ENCODE measurements at places on chromosomes 7 and 10.

- DNase-seq, result no peak
These were observed 16.7 kb downstream of the SEMA3A start for GRCh38 chr7:84177758-84178412.

DNA sequence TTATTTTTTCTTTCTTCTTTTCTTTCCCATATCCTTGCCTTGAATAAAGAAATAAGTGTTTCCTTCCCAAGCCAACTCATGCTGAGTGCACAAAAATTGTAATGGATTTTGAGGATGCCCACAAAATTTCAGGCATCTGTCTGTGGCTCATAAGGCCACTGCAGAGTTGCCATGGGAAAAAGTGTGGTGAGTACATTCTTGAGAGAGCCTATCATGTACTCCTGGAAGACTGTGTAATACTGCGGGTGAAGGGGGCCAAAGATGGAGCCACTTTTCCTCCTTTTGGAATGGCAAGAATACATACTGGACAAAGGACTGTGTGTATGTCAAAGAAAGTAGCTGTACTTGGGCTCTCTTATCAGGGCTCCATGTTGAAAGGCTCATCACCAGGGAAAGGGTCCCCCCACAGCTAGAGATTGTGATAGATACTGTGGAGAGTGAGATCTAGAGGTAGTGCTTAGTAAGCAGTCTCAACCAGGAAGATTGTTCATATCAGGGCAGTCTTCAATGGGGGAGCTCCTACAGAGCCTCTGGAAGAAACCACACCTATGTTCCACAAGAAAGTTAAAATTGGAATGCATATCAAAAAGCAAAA, 341.6 kb upstream of the KCND2 start:
- DNase-seq, result no peak

DNA sequence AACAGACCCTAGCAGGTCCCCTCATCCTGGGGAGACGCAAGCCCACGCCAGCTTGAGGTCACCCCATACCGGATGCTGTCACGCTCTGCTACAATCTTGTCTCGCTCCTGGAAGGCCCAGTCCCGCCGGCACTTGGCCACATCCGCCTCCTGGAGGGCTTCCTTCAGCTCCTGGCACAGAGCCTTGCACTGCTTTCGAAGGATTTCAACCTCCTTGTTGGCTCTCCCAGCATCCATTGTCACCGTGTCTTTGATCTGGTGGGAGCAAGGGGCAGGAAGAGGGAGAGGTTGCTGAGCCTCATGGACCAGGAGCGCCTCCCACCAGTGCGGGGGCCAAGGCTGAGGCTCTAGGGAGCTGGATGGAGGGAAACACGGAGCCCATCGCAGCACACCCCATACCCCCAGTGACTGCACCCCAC, 90.9 kb downstream of the DLG5 start:
- DNase-seq, result no peak

- no peak for DNase-seq
These were observed 512.5 kb downstream of the ETV1 start for GRCh38 chr7:13476881-13477444.

DNA sequence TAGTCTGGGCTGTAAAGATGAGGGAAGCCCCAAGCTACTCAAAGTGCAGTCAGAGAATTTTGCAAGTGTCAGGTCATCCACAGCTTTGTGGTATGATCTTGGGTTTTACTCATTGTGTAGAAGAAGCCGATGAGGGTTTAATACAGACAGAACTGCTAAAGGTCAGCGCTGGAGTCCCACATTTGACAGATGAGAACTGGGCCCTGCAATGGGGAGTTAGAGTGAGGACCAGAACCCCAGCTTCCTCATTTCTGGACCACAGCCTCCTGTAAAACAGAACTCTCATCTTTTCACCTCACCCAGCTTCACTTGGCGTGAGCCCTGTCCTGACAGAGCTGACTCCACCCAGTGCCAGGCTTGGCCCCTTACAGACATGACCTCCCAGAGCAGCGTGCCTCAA, 20.1 kb downstream of the LRRC20 start:
- peak; percentile 24 for DNase-seq

- no peak for DNase-seq
These were observed 75.1 kb downstream of the MAD1L1 start for GRCh38 chr7:2157473-2158279.

DNA sequence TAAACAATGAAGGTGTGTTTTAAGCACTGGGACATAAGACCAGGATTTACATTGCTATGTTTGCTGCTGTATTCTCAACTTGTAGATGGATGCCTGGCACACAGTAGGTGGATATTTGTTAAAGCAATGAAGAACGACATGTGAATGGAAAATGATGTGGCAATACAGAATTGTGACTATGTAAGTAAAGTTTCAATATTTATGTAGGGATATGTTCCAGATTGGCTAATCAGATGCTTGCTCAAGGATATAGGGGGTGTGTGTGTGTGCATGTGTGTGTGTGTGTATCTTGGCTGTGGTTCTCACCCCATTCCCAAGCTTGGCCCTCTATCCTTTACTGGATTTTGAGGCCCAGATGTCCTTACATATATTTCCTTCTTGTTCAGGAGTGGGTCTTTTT, 42.7 kb upstream of the LAMB1 start:
- no peak for DNase-seq

DNA sequence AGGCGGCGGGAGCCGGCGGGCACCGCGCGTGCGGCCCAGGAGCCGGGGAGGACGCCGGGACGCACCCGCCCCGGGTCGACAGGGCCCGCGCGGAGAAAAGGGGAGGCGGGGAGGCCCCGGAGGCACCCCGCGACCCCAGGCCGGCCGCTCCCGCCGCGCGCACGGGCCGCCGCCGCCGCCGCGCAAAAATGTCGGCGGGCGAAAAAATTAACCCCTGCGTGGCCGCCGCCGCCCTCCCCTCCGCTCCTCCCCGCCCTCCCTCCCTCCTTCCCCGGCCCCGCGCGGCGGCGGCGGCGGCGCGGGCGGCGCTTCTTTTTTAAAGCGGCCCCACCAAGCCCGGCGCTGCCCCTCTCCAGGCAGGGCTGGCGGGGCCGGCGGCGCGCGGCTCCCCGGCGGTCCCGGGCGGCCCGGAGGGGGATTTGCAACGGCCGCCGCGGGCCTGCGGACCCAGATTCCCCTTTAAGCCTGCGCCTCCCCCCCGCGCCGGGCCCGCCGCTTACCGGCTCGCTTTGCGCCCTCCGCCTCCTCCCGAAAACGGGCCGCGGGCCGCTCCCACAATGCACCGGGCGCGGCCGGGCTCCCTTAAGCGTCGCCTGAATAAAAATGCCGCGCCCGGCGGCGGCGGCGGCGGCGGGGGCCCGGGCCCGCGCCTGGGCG, 465 bp downstream of the SEPHS1 start:
- peak; percentile 77 for DNase-seq

- DNase-seq, result no peak
These were observed 455.6 kb upstream of the AKR1E2 start for GRCh38 chr10:4370376-4370775.

DNA sequence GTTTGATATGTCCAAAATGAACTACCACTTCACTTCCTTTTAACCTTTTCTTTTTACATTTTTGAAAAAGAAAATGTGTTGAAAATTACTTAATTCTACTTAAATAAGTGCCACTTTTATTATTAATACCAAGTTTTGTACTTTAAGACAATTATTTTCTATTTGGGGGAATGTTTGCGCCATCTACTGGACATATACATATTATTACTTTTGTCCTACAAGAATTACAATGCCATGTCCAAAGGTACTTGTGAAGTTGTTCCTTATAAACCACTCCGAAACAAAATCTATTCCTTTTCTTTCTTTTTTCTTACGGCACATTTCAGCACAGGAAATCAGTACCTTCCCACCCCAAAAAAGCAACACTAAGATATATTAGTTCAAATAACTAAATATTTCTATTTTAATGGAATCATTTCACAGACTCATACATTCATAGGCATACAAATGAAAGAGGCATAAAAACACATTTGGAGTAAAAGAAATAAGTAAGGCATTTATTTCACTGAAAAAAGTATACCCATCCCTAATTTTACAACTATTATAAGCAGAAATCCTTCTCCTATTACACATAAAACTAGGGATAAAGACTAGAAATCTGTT, 169.9 kb downstream of the RNF133 start:
- DNase-seq, result no peak

- no peak for DNase-seq
These were observed 496.8 kb downstream of the LRMDA start for GRCh38 chr10:75928231-75928630.

DNA sequence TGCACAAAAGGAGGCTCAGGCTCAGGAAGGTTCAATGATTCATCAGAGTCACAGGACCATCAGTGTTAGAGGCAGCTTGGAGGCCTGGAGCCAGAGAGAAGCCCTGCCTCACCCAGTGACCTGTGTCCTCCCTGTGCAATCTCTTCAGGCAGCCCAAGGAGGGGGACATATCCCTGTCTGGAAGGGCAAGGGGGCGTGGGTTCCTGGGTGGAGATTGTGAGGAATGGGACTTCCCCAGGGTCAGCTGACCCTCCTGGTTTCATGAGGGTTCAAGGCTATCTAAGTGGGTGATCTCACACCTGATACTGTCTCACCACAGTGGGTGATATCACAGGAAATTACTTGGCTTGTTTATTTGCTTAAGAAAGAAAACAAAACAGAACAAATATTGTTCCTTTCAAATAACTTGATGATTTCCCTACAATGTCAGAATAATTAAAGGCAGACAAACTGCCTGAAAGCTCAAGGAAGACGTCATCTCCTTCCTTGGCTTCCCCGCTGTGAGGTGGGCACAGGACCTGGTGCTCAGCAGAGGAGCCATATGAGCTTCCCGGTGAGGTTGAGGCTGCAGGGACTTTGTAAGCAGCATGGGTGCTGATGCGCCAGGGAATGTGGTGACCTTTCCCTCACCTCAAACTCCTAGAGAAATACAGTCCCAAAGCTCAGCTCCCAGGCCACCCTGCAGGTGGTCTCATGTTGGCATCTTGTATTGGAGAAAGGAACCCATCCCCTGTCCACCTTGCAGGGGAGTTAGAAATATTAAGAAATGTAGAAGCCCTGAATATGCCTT, 763.2 kb downstream of the GRID1 start:
- DNase-seq, result no peak

- DNase-seq, result peak; percentile 90
These were observed 65.8 kb downstream of the STK17A start for GRCh38 chr7:43648473-43649406.

DNA sequence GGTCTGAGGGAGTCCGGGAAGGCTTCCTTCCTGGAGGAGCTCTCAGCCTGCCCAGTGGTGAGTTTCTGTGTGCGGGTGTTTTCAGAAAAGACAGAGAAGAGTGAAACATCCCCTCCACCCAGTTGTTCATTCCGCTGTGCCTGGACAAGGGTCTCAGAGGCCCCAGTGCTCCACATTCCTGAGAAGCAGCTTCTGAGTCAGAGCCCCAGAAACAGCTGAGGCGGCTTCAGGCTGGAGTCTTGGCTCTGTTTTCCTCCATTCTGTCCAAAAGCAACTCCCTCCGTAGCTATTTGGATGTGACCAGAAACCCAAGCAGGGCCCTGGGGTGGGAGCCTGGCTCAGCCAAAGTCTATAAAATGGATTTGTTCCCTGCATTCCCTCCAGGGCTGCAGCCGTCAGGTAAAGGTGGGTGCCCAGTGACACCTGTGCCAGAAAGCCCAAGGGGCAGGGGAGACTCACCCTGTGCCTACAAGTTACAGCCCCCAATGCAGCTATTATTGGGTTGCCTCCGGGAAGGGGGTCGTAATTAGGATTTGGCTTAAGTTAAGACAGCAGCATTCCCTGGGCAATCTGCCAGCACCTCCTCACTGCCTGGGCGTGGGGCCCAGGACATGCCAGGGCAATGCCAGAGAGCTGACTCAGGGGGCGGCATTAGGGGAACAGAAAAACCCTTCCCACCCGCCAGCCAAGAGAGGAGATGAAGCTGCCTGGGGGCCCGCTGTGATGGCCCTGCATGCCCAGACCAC, 13.1 kb upstream of the CAMK2G start:
- DNase-seq, result no peak

DNA sequence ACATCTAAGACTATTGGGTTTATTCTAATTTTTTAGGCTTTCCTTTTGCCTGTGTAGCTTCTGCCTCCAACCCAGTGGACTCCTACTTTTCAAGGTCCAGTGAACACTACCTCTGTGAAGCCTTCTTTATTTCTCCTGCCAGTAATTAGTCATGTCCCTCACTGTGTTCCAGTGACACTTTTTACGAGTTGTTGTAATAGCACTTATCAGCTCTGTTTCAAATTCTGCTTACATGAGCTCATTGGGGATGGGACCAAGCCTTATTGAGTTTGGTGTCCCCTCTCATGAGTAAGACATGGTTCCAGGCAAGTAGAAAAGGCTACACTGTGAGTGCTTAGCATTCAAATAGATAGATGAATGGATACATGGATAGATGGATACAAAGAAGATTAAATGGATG, 184.6 kb downstream of the HIBADH start:
- no peak for DNase-seq

DNA sequence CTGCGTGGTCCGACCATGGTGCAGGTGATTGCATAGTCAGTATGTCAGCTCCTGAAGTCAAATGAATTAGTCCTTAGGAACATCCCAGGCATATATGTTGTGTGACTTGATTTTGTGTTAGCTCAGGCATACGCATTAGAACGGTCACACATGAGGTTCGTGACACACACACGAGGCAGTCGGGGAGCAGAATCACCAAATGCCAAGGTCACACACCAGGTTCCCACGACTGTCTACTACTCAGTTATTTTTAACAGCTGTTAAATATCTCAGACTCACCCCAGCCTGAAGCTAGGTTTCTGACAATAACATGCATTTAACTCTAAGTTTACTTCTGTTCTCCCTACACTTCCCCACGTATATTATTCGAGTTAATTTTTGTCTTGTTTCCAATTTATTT, 54.8 kb downstream of the DYNC2I1 start:
- no peak for DNase-seq

DNA sequence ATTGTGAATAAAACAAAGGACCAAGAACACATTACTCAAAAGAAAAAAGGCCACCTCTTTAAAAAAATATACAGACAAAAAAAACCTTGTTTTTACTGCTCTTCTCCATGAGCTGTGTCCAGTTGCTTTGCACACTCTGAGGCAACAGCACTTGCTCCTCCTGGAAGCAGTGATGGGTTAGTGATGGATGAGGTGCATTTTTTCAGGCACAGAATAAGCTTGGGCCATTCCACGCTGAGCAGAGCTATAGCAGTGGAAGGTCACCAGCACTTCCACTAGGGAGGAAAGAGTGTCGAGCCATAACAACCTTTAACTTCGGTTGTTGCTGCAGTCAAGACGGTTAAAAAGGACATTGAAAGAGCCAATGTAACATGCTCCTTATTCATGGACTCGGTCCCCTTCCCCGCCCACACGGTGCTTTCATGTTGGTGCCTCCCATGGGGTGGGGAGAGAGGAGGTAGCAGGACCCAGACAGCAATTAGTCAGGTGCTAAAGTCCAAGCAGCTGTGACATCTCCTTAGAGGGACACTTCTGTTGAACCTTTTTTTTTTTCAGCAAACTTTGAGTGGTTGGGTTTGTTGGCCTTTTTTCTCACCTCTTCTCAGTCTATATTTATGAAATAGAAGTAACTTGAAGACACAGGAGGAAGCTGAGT, 136.5 kb upstream of the ADARB2 start:
- no peak for DNase-seq

Measured in CD4-positive, alpha-beta T cell treated with Interleukin-15 for 1 hour (primary cell).